ENCODE measurements at places on chromosomes 1 and 21. TPM values are rescaled to one million over a fixed set of nuclear protein-coding genes. Genes with fewer than 3 reads are reported as not detected.

Gene DMRTA2
- total RNA-seq = not detected

Gene FAM131C
- 0.69 TPM for total RNA-seq

Gene PTBP2
- total RNA-seq = 12.3 TPM

Gene RGS8
- total RNA-seq = 0.04 TPM

Gene NDC1
- total RNA-seq = 23.3 TPM

Gene RABIF
- total RNA-seq = 9.2 TPM

Gene DIRAS3
- not detected for total RNA-seq

Gene CNKSR1
- total RNA-seq = 2.9 TPM

Gene SPRR1B
- not detected for total RNA-seq

Gene CHIT1
- 2.8 TPM for total RNA-seq

Gene FCRLA
- total RNA-seq = not detected

Gene TMEM81
- total RNA-seq = 3.1 TPM

Gene CDC7
- 27.2 TPM for total RNA-seq

Gene GBP1
- total RNA-seq = 83.7 TPM

Gene CXADR
- total RNA-seq = 0.76 TPM

Gene PRAMEF5
- not detected for total RNA-seq

Gene C2CD2
- 8.2 TPM for total RNA-seq

Gene ZYG11B
- 12.7 TPM for total RNA-seq

Gene SYT6
- not detected for total RNA-seq

Gene ICOSLG
- 2.0 TPM for total RNA-seq

Gene DEPDC1
- 25.3 TPM for total RNA-seq

Measured in activated T-helper 17 cell treated with anti-CD3 and anti-CD28 coated beads, Interleukin-2, amount 50 U/mL, for 72 hours (primary cell).